ENCODE measurements at places on chromosomes 2 and 18. TPM values are rescaled to one million over a fixed set of nuclear protein-coding genes. Genes with fewer than 3 reads are reported as not detected.

DNA sequence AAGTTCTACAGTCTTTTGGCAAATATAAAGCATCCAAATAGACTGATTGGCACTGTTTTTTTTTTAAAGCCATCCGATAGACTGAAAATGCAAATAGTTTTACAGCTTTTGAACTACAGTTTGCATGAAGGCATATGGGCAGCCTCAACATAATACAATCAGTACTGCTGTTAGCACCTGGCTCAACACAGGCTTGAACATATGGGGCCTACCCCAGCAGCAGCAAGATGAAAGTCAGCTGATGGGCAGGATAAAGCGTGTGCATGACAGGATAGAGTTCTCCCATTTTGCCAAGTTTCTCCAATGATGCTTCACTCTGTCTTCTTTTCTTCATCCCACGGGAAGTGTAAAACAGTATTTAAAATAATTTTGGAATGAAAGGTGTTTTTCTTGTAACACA, 1.3 kb upstream of the AKAIN1 start:
- no peak for DNase-seq
- peaks cover 99% of the 10 kb centered on the region for H3K27me3 ChIP-seq

DNA sequence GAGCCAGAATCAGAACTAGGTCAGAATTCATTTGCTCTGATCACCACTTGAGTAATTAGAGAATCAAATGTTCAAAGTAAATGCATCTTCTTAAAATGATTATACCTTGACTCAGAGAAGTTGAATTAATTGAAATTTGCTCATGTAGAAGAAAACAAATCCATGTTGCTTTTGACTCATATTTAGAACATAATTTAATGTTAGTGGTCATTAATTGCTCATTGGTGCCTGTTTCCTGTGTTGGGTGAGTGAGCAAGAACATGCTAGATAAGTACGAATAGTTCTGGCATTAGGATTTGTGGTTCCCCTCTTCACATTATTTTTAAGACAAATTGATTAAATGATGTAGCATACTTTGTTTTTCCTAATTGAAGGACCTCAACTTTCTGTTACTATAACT, 19.0 kb downstream of the ACVR2A start:
- DNase-seq = no peak
- no peak overlapping the region for H3K27ac ChIP-seq
- peaks cover 47% of the 10 kb centered on the region for H3K4me1 ChIP-seq
- H3K4me3 ChIP-seq = no peak overlapping the region
- no peaks in the 10 kb centered on the region for H3K36me3 ChIP-seq

- DNase-seq = no peak
- H3K4me1 ChIP-seq = peaks cover 4% of the 10 kb centered on the region
- no peak overlapping the region for H3K4me3 ChIP-seq
- no peaks in the 10 kb centered on the region for H3K36me3 ChIP-seq
- no peak overlapping the region for H3K27ac ChIP-seq
- H3K27me3 ChIP-seq = no peaks in the 10 kb centered on the region
These were observed 15.5 kb downstream of the NEURL3 start for GRCh38 chr2:96489663-96490062.

DNA sequence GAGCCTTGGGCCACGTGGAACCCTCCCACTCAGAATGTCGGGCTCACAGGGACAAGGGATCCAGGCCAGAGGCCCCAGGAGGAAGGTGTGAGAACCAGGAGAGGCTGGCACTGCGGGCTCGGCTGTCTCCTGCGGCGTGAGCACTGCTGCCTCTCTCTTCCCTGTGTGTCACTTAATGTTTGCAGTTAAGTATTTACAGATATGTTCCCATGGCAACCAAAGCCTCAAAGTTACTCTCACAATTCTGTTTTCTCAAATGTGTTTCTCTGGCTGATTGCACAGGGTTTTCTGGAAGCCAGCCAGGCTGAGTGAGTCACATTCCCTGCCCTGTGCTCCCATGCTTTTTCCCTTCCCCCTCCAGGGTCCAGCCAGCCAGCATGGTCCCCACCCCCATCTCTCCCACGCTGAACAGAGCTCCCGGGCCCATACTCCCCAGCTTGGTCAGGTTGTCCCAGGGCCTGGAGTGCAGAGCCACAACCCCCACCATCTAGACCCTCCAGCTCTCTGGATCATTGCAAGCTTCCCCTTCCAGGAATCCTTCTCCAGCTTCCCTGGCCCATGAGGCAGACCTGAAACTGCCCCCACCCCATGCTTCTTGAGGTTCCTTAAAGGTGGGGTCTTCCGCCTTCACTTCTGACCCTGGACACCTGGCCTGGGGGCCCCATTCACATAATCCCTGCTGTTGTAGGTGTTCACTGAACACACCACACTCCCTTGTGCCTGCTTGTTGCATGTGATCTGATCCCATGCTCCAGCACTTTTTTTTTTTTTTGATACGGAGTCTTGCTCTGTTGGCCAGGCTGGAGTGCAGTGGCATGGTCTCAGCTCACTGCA, 265.9 kb downstream of the CELF4 start:
- H3K36me3 ChIP-seq = no peaks in the 10 kb centered on the region
- H3K27me3 ChIP-seq = no peaks in the 10 kb centered on the region
- DNase-seq = no peak
- no peak overlapping the region for H3K4me3 ChIP-seq

Gene NT5DC4
- total RNA-seq = not detected

DNA sequence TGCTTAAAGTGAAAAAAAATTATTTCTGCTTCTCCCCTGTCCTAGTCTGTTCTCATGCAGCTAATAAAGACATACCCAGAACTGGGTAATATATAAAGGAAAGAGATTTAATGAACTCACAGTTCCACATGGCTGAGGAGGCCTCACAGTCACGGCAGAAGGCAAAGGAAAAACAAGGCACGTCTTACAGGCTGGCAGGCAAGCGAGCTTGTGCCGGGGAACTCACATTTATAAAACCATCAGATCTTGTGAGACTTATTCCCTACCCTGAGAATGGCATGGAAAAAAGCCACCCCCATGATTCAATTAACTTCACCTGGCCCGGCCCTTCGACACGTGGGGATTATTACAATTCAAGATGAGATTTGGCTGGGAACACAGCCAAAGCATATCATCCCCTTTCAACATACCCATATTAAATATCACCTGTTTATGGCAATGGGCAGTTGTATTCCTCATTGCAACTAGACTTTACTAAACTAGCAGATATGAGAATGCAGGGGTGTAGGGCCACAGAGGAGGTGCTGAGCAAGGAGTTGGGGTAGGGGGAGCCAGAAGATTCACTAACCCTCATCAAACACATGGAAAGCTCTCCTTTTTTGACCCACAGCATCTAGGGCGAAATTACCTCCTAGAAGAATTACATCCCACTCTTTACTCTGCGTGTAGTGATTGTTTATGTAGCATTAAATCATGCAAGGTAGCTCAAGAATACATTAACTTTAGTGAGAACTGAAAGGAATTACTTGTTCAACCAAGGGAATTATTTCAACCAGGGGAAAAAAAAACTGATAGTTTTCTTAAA, 183.3 kb upstream of the DOK6 start:
- H3K27me3 ChIP-seq = no peaks in the 10 kb centered on the region
- no peak overlapping the region for H3K27ac ChIP-seq
- H3K36me3 ChIP-seq = no peaks in the 10 kb centered on the region

Gene TMEM247
- not detected for total RNA-seq

GRCh38 chr2:8606226-8606625, 75.6 kb upstream of the ID2 start:
- no peak overlapping the region for H3K4me3 ChIP-seq
- DNase-seq = no peak
- no peaks in the 10 kb centered on the region for H3K27me3 ChIP-seq
- H3K4me1 ChIP-seq = no peaks in the 10 kb centered on the region
- no peaks in the 10 kb centered on the region for H3K36me3 ChIP-seq
- no peak overlapping the region for H3K27ac ChIP-seq

GRCh38 chr2:386406-387103, 98.7 kb upstream of the ALKAL2 start:
- peaks cover 7% of the 10 kb centered on the region for H3K27me3 ChIP-seq
- no peak overlapping the region for H3K4me3 ChIP-seq
- DNase-seq = no peak
- H3K4me1 ChIP-seq = peaks cover 19% of the 10 kb centered on the region
- no peaks in the 10 kb centered on the region for H3K36me3 ChIP-seq

DNA sequence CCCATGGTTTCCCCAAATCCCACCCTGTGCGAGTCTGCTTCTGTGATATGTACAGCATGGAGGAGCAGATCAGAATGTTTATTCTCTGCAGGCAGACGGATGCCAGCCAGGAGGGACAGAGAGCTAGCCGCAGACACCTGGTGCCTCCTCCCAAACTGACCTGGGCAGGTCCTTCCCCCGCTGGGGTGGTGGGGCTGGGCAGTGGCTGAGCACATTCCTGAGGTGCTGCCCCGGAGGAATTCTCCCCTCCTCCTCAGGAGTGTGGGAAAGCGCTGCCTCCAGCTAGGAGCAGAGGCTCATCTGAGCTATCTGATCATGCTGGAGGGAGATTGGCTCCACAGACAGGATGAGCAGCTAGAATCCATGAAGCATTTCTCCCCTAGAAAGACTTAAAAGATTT, 21.7 kb downstream of the C2orf92 start:
- no peak overlapping the region for H3K4me3 ChIP-seq
- no peaks in the 10 kb centered on the region for H3K4me1 ChIP-seq
- no peak overlapping the region for H3K27ac ChIP-seq
- no peaks in the 10 kb centered on the region for H3K36me3 ChIP-seq
- no peaks in the 10 kb centered on the region for H3K27me3 ChIP-seq
- peak; percentile 57 for DNase-seq

Gene TSGA10
- total RNA-seq = 6.6 TPM

Gene SKA1
- 57.2 TPM for total RNA-seq

GRCh38 chr18:13180614-13181375, 37.8 kb upstream of the LDLRAD4 start:
- DNase-seq = no peak
- no peaks in the 10 kb centered on the region for H3K4me1 ChIP-seq
- no peak overlapping the region for H3K4me3 ChIP-seq
- no peaks in the 10 kb centered on the region for H3K36me3 ChIP-seq

Gene PRSS56
- total RNA-seq = not detected

DNA sequence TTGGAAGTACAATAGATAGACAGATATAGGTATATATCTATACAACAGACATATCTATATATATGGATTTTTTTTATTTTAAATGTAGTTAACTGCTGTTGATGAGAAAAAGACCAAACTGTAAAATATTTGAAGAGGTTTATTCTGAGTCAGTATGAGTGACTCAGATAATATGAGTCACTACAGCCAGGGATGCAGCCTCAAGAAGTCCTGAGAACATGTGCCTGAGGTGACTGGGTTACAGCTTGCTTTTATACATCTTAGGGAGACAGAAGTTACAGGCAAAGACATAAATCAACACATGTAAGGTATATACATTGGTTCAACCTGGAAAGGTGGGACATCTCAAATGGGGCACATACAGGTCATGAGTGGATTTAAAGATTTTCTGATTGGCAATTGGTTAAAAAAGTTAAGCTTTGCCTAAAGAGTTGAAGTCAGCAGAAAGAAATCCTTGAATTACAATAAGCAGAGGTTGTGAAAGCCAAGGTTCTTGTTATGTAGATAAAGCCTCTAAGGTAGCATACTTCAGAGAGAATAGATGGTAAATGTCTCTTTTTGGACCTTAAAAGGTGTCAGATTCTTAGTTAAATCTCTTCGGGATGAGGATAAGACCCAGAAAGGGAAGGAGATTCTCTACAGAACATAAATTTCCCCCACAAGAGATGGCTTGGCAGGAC, 149.9 kb downstream of the RBM43 start:
- no peak overlapping the region for H3K4me3 ChIP-seq
- H3K27me3 ChIP-seq = no peaks in the 10 kb centered on the region
- no peak overlapping the region for H3K27ac ChIP-seq
- no peaks in the 10 kb centered on the region for H3K36me3 ChIP-seq
- no peaks in the 10 kb centered on the region for H3K4me1 ChIP-seq
- DNase-seq = no peak

DNA sequence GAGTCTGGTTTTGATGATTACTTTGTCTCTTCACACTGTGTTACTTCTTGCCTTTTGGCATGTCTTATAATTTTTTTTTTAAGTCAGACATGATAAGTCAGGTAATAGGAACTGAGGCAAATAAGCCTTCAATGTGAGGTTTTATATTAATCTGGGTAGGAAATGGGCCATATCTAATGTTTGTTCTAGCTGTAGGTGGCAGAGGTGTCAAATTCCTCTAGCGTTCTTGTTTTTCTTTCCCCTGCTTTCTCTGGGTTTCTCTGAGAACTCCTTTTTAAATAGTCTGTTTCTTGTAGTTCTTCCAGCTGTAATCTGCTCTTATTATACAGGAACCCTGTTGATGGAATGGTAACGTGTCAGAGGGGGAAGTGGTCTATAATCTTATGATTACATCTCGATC, 5.7 kb downstream of the SP140 start:
- H3K4me3 ChIP-seq = no peak overlapping the region
- H3K27me3 ChIP-seq = no peaks in the 10 kb centered on the region
- no peaks in the 10 kb centered on the region for H3K36me3 ChIP-seq
- no peak for DNase-seq
- H3K27ac ChIP-seq = no peak overlapping the region
- H3K4me1 ChIP-seq = no peaks in the 10 kb centered on the region

Gene LAMA1
- 95.4 TPM for total RNA-seq

Gene SFXN5
- 3.4 TPM for total RNA-seq

DNA sequence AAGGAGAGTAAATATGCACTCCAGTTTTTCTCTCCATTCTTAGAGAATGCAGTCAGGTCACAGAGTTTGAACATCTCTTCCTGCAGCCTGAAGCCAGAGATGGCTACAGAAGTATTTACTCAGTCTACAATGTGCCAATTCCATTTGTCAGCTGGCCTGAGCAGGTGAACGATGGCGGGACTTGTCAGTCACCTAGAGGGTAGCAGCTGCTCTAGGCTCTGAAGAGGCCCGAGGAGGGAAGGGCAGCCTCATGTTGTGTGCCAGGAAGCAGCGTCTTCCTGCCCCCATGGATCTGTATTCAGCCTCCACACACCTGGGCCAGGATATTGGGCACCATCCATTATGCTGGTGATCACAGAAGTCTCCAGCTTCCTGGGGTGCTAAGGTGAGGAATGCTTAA, 316.7 kb upstream of the CHAC2 start:
- no peaks in the 10 kb centered on the region for H3K36me3 ChIP-seq
- H3K4me3 ChIP-seq = no peak overlapping the region
- no peaks in the 10 kb centered on the region for H3K4me1 ChIP-seq
- DNase-seq = no peak
- H3K27ac ChIP-seq = no peak overlapping the region

Measured in neural progenitor cell (in vitro differentiated cells).